ENCODE measurements at places on chromosomes 7 and 10.

DNA sequence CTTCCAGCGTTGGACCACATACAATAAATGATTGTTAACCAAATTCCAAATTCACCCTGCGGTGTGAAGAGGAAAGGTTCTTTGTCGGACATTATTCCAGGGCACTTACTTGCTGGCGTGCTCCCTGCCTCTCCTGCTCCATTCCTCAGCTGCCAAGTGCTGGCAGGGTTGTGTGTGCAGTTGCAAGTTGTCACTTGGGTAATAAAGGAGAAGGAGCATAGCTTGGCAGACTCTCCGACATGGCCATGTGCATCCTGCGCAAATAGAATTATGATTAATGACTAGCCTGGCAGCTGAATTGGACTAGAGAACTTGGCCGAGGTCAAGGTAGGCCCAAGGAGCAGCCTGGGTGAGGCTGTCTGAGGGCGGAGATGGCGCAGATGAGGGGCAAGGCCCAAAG lies 92.3 kb upstream of the ELMO1 start:
- no peak for DNase-seq

- no peak for DNase-seq
Measured at GRCh38 chr7:70470746-70471145, 661.2 kb upstream of the GALNT17 start.

DNA sequence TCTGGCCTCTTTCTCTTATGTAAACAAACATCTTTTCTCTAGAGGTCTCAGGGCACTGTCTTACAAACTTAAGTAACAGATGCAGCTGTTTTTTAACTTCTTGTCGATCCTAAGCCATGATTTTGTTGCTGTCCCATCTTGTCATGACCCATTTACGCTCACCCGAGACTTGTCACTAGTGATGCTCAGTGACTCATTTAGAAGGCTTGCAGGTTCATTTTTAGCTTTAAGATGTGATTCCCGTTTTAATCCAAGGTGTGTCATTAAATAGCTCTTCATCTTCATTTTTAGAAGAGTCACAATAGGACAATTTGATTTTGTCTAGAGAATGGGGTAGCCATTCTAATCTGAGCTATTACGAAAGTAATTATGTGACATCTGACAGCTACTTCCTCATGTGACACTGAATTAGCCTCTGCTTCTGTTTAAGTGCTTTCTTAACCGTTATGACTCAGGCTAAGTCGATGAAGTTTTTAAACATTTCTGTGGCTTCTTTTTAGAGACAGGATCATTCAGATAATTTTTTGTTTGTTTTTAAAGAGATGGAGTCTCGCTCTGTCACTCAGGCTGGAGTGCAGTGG lies 42.7 kb downstream of the SPDYE5 start:
- DNase-seq = no peak

- DNase-seq = no peak
Measured at GRCh38 chr7:111654343-111654742, 92.1 kb upstream of the IMMP2L start.

- no peak for DNase-seq
Measured at GRCh38 chr7:1611708-1612241, 41.9 kb upstream of the PSMG3 start.

- no peak for DNase-seq
Measured at GRCh38 chr7:51000956-51001355, 218.3 kb upstream of the GRB10 start.

- DNase-seq = no peak
Measured at GRCh38 chr7:121890833-121891232, 17.9 kb downstream of the PTPRZ1 start.

- no peak for DNase-seq
Measured at GRCh38 chr7:151686016-151686766, 166.5 kb upstream of the RHEB start.

DNA sequence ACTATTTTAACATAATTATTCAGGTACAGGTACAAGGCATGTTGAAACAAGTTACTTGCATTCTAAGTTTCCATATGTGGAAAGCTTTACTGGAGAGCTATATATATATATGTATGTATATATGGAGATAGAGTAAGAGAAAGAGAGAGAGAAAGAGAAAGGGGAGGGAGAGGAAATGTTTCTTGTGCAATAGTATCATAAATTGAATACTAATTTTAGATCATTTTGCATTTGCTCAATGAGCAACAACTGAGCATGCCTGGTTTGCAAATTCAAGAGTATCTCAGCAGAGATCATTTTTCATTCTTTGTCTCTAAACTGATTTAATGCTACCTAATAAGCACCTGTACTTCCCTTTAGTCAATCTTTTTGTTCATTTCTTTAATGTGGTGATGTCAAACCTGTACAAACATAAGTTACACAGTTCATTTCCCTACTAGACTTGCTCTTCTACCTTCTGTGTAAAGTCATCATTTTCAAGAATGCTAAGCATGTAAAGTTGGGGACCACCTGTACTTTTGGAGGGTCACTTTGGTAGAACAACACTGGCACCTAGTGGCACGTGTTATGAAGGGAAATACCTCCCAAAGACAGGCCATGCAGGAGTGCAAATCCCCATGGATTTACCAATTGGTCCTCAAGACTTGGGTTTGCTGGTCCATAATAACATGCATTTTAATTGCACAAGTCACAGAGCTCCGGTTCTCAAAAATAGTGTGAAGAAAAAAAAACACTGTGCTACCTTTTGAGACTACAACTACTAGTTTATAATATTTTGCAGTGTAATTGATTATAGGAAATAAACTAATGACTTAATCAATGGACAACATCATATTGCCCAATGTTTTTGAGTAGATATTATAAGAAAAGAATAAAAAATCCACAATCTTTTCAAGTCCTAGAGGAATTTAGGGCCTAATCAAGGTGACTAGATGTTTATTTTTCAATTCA lies 431.2 kb upstream of the IGFBP3 start:
- no peak for DNase-seq

- DNase-seq = no peak
Measured at GRCh38 chr10:29254123-29255046, 34.5 kb upstream of the LYZL1 start.

GRCh38 chr10:44010873-44011602 lies 362.4 kb upstream of the ZNF32 start:
- DNase-seq = no peak

GRCh38 chr7:37751096-37751495 lies 67.5 kb downstream of the GPR141 start:
- no peak for DNase-seq

GRCh38 chr10:59648711-59649201 lies 60.9 kb downstream of the SLC16A9 start:
- no peak for DNase-seq

GRCh38 chr7:79529881-79530235 lies 76.4 kb upstream of the MAGI2 start:
- DNase-seq = no peak

DNA sequence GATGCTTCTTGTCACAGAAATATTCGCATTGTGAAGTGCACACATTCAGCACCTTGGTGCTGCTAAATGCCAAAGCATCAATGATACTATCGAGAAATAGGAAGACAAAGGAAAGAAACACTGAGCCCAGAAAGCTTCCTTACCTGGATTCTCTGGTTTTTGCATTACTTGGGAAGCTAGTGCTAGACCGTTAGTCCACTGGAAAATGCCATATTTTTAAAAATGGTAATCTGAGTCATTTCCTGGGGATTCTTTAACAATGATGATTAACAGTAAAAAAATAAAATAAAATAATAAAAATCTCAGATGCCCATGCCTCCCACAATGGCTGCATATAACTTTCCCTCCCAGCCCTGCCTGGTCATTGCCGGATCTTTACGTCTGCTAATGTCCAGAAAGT lies 420.1 kb upstream of the MGMT start:
- DNase-seq = no peak

Measured in stimulated activated naive CD4-positive, alpha-beta T cell treated with Interleukin-2 at 50 U/mL for 16 hours (primary cell).